ENCODE measurements at places on chromosomes 12 and 14.
A peak's percentile ranks its signal among the peaks of the same experiment; 100 is the strongest.

GRCh38 chr12:114661245-114661644, 22.7 kb downstream of the TBX3 start:
- no peak for DNase-seq

- no peak for DNase-seq
Observed at GRCh38 chr14:56002876-56003625, 115.2 kb upstream of the PELI2 start.

- peak; percentile 52 for DNase-seq
Observed at GRCh38 chr14:39368261-39368959, 63.8 kb downstream of the FBXO33 start.

DNA sequence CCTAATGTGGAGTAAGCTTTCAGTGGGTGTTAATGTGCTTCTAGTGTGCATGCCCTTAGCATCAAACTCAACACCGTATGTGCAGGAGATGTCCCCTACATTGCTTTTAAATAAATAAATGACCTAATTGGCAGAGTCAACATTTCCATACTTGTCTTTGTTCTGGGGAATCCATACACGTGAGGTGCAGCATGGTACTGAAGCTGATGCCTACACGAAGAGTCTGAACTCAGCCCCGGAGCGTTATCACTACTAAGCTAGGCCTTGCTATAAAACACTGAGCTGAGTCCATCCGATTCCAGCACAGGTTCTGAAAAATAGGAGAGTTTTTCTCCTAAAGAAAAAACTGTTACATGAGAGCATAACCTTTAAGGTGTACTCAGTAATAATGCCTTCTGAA, 125.0 kb upstream of the DYRK2 start:
- DNase-seq: no peak

DNA sequence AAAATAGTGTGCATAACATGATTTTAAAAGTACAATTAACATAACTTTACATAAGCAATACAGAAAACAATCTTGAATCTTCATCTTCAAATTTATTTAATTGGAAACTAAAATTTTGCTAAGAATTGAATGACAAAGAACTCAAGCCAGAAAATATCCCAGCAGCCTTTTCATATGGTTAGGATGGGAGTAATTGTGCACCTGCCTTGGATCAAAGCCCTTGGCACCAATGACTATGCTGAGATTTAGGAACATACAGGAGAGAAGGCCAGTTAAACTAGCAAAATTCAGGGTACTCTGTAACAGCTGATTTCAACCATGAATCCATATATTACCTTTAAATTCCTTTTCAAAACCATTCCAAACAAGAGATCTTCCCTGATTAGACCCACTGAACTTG, 5.8 kb downstream of the KERA start:
- no peak for DNase-seq

DNA sequence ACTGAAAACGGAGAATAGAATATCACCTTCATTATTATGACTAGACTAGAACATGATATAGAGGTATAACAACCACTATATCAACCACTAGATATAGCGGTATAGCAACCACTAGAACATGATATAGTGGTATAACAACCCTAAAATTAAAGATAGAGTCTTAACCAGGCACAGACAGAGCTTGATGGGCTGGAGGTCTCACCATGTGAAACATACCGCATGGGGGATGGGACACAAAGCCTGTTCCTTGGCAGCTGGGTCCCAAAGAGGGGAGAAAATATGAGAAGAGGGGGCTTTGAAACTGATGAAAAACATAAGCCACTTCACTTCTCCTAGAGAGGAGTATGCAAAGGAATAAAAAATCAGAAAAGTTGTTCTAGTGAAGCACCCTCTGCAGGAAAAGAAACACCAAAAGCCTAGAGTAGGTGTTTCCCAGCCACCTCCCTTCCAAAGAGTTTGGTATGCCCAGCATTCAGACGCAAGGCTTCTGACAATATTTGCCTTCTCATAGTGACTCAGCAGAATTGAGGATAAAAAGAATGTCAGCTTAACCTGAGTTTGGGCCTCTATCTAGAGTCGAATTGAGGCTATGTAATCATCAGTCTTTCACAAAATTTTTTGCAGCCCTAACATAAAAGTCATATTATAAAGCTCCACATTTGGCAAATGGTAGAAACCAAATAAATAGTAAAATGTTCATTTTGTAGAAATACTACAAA, 316.4 kb downstream of the NOVA1 start:
- peak; percentile 63 for DNase-seq

All from AG09319 (cell line).